KG1 (cell line): ENCODE measurements at places on chromosomes 16 and 17.

DNA sequence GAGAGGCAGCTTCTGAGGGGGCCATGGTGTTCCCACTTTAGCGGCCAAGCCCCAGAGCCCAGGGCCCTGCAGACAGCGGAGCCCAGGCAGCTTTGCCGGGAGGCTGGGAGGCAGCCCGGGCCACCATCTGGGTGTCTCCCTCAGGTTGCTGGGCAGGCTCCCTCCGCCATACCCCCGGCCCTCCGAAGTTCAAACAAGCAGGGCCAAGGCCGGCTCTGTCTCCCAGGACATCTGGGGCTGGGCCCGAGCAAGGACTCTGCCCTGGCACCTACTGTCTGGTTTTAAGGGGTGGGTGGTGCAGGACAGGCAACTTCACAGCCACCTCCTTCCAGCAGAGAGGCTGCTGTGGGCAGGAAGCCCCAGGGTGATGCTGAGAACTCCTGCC lies 2.6 kb downstream of the DUS1L start:
- DNase-seq = no peak

- no peak for DNase-seq
These were observed 58.1 kb downstream of the MPHOSPH6 start for GRCh38 chr16:82111944-82112343.

DNA sequence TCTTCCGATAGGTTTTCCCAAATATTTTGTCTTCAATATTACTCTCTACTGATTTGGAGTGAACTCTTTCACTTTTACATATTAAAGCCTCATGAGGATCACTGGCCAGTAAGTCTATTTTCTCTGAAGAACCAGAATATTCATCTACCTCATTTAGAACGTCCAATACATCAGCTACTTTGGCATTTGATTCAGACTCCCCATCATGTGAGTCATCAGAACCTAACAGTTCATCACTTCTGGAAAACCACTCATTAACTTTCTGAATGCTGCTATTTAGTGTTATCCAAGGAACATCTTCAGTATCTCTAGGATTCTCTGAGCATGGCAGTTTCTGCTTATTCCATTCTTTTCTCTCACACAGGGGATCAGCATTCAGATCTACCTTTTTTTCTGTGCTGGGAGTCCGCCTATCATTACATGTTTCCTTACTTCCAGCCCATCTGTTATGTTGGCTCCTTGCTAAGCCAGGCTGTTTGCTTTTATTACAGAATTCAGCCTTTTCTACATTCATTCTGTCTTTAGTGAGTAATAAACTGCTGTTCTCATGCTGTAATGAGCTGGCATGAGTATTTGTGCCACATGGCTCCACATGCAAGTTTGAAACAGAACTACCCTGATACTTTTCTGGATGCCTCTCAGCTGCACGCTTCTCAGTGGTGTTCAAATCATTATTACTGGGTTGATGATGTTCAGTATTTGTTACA lies 30.9 kb downstream of the BRCA1 start:
- DNase-seq = no peak

GRCh38 chr16:81524382-81524781 lies 79.8 kb downstream of the CMIP start:
- DNase-seq = no peak

DNA sequence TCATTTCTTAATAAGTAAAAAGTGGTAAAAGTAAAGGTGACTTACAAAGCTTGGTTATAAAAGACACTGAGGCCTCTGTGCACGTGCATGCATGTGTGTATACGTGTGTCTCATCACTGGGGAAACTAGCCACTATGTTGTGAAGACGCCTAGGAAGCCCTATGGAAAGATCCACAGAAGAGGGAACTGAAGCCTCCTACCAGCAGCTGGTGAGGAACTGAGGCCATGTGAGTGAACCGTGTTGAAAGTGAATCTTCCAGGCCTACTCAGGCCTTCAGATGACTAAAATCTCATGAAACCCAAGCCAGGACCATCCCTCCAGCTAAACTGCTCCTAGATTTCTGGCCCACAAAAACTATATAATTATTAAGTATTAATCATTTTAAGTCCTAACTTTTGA lies 23.7 kb downstream of the PHLPP2 start:
- DNase-seq = no peak

DNA sequence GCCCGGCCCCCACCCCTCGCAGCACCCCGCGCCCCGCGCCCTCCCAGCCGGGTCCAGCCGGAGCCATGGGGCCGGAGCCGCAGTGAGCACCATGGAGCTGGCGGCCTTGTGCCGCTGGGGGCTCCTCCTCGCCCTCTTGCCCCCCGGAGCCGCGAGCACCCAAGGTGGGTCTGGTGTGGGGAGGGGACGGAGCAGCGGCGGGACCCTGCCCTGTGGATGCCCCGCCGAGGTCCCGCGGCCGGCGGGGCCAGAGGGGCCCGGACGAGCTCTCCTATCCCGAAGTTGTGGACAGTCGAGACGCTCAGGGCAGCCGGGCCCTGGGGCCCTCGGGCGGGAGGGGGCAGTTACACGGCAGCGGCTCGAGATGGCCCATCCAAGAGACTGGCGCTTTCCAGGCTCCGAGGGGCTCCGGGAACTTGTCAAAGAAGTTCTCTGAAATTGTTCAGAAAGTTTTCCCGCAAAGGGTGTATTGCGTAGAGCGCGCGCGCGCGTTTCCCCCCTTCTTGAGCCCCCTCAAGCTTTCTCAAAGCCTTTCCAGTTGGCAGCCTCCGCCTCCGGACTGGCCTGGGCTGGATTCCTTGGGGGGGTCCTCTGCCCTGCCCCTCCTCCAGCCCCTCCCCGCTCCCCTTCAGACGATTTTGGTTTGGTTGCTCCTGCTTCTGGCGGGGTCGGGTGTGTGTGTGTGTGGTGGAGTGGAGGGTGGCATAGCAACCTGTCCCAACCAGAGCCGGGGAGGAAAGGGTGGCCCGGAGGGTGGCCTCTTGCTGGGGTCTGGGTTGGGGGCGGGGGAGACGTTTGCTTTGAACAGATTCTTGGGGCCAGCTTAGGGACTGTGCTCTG lies 504 bp downstream of the ERBB2 start:
- DNase-seq = no peak

GRCh38 chr17:54813896-54814295 lies 86.8 kb upstream of the TOM1L1 start:
- DNase-seq = no peak

DNA sequence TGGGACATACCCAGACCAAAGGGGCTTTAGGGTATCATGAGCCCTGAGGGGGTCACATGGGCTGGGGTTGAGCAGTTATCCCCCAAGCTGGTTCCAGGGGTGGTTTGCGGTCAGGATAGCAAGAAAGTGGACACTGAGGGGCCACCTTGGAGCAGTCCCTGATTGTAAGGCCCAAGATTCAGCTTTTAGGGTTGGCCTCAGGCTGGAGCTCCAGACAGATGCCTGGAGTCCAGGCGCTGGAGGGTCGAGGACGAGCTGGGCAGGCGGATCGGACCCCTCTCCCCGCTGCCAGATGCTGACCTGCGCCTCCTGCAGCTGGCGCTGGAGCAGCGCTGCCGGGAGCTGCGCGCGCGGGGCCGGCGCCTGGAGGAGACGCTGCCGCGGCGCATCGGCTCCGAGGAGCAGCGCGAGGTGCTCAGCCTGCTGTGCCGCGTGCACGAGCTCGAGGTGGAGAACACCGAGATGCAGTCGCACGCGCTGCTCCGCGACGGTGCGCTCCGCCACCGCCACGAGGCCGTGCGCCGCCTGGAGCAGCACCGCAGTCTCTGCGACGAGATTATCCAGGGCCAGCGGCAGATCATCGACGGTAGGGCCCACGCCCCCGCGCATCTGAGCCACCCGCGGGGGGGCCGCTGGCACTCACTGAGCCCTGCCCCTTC lies 10.0 kb downstream of the BTBD17 start:
- no peak for DNase-seq

- DNase-seq = no peak
These were observed 216.9 kb downstream of the IRX3 start for GRCh38 chr16:54069601-54070239.

GRCh38 chr17:30379903-30380381 lies 1.2 kb downstream of the CPD start:
- DNase-seq = no peak

GRCh38 chr17:72528683-72529082 lies 407.9 kb downstream of the SOX9 start:
- no peak for DNase-seq

DNA sequence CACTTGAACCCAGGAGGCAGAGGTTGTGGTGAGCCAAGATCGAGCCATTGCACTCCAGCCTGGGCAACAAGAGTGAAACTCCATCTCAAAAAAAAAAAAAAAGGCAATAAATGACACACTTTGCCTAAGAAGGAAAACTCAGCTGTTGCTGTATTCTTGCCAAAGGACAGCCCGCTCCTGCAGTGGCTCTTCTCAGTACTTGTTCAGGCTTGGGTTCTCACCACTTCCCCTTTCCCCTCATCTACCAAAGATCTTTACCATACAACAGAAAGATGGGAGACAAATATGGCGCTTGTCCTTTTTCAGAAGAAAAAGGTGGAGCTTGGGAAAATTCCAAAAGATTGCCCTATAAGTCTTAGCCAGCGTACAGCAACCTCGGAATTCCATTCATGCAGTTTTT lies 58.5 kb downstream of the MYH13 start:
- DNase-seq = no peak

DNA sequence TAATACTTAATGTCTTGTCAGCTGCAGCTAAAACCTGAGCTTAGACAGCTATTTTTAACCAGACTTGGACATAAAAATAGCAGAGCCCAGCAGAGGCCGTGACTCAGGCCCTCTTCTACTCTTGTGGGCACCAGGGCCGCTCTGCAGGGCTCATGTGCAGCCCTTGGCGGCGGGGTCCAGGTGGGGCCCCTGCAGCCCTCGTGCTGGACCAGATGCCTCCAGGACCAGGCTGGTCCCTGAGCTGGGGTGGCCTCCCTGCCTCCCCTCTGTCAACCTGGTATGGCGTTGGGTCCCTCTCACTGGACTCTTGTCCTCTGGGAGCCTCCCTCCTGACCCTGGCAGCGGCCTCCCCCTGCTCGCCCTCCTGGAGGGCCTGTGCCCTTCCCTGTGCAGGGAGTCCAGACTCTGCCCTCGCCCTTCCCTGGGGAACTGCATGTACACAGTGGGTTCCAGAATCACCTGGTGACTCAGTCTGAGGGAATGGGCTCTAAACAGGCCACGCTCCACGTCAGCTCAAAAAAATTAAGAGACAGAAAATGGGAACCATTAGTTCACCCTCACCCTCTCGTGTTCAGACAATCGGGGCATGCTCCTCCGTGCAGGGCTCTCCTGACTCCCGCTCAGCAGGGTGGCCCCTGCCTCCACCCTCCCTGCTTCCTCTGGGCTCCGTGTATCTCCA lies 9.7 kb downstream of the CDK5R1 start:
- DNase-seq = no peak

- no peak for DNase-seq
These were observed 476.4 kb upstream of the CCL2 start for GRCh38 chr17:33778505-33779233.

- no peak for DNase-seq
These were observed 60.0 kb downstream of the HS3ST3B1 start for GRCh38 chr17:14360856-14361255.

DNA sequence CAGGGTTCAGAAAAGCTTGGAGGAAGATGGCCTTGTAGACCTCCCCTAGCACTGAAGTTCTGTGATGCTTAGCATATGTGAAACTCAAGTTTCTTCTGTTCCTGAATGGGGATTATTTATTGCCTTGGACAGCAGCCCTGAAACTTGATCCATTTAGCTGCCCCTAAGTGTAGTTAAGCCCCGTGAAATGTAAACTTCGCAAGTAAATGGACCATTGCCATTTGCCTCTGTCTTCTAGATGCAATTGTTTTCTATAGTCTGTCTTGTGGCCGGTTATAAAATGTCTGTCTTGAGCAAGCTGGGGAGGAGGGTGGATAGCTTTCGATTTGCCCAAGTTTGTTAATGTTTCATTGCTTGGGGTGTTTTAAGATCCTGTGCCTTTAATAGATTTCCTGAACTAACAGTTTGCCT lies 261.8 kb downstream of the CDH13 start:
- no peak for DNase-seq

DNA sequence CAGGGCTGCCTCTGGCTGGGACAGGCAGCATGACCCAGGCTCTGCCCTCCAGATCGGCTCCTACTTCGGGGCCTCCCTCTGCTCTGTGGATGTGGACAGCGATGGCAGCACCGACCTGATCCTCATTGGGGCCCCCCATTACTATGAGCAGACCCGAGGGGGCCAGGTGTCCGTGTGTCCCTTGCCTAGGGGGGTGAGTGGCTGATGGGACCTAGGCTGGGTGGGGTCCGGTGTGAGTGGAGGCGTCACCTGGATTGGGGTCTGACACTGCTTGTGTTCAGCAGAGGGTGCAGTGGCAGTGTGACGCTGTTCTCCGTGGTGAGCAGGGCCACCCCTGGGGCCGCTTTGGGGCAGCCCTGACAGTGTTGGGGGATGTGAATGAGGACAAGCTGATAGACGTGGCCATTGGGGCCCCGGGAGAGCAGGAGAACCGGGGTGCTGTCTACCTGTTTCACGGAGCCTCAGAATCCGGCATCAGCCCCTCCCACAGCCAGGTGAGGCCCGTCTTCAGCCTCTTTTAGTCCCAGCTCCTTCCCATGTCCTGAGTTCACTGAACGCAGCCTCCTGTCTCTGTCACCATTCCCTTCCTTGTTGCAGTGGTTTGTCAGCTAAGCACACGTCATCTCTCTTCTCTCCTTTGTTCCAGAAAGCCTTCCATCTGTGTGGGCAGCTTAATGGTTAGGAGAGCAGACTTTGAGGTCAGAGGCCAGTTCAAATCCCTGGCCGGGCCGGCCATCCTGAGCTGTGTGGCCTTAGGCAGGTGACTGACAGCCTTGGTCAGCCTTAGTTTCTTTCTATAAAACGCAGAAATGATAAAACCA lies 16.9 kb downstream of the COX6A2 start:
- DNase-seq = no peak

DNA sequence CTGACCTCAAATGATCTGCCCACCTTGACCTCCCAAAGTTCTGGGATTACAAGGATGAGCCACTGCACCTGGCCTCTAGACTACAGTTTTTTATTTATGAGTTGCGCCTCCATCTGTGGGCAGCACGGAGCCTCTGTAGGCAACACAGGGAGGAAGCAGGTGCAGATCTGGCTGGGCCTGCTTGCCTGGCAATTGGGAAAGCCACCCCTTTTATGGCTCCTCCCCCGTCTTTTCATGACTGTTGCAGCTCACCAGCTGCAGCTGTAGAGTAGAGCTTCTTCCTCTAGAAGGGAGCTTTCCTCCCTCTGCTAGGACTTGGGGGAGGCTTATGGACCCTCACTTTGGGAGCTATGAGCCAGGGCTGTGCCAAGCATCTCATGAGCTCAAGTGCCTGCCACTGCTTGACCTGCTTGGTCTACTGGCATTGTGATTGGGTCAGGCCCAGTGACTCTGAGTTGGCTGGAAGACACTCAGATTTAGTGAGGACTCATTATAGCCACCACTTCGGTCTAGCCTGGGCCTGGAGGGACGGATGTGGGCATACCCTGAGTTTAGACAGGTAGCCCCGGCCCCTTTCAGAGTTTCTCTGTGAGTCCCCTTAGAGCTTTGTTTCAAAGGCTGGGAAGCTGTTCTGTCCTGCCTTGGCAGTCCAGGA lies 6.9 kb upstream of the SLC7A6 start:
- no peak for DNase-seq

GRCh38 chr16:89277641-89278341 lies 60.3 kb downstream of the ZNF778 start:
- DNase-seq = no peak
